ENCODE measurements at places on chromosomes 1 and 21.

DNA sequence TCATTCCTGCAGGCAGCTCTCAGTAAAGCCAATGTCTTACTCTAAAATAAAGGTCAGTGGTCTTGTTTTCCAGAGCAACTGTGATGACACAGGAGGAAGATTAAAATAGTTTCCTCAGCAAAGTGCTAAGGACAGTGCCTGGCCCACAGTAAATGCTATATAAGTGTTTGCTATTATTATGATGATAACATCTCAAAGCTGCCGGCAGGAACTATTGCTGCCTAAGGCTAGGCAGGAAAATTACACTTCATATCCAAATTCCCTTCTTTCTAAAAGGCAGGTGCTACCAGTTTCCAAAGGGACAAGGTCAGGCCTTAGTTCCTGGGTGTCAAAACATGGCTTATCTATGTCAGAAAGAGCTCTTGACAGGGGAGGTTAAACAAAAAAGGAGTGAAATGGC lies 401.3 kb downstream of the HHAT start:
- no peak for DNase-seq

DNA sequence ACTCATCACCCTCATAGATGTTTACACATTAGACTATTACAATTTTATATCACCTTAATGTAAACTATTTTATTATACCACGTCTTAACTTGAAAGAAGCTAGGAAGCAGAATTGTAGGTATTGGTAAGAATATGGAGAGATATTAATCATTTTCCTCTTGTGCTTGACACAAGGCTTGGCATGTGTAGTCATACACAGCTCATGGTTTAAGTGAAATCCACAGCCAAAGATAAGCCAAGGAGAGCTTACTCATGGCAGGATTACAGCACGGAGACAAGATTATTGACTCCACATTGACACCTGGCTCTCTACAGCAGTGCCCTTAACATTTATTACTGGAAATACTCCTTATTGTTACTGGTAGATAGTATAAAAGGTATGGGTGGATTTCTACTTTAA lies 68.4 kb upstream of the ADGRL4 start:
- no peak for DNase-seq

DNA sequence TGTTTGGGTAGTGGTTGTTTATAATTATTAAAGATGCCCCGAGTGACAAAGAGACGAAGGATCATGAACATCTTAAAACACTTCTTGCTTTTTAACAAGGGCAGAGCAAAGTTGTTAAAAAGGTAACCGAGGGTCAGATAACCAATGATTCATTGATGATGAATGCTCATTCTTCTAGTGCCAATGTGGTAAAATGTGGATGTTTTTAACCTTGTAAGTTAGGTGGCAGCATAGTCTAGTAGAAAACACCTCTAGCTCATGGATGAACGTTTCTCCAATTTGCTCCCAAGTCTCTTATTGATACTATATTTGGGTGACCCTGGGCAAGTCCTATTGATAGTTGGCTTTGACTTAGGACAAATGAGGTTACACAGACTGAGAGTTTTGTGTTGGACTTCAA lies 167.9 kb downstream of the KIF26B start:
- DNase-seq: no peak

DNA sequence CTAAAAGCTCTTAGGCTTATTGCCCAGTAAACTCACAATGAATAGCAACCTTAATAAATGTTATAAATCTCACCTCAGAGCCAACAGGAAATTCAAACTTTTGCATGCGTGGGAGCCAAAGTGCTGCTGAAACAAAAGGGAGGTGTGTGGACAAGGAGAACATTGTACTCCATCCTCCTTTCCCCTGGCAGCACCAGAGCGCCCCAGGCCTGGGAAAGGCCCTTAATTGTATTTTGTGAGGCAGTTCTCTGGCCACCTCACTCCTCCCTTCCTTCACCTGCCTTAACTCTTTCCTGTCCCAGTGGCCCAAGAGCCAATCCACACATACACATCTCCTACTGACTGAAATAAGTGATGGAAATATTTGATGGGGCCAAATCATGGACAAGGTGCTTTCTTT lies 648.5 kb downstream of the LMO4 start:
- DNase-seq: no peak

GRCh38 chr1:223077247-223077833 lies 65.7 kb downstream of the TLR5 start:
- no peak for DNase-seq

- no peak for DNase-seq
These were observed at the start of gene LCE3A for GRCh38 chr1:152622803-152623202. Gene LCE3A, minus strand, starts transcription at chr1:152623103. Its CDS starts 0 bp downstream, at chr1:152623103.

DNA sequence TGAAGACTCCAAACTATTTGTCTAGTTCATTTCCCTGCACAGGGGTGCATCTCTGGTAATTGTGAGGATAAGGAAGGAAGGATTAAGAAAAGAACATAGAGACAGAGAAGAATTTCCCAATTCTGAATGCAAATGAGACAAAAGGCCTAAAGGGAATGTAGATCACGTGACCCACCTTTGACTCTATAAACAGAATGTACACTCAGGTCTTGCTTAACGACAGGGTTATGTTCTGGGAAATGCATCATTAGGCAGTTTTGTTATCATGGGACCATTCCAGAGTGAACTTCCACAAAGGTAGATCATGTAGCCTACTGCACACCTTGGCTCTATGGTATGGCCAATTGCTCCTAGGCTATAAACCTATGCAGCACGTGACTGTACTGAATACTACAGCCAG lies 252.3 kb upstream of the ZP4 start:
- no peak for DNase-seq

- DNase-seq: no peak
These were observed 26.4 kb upstream of the RGS16 start for GRCh38 chr1:182630586-182630985.

Data from activated T-cell treated with anti-CD3 and anti-CD28 coated beads, Interleukin-2, amount 50 U/mL, for 1 hour (primary cell).